ENCODE measurements at places on chromosomes 7 and 10.

GRCh38 chr7:157927313-157927925 lies 590.6 kb downstream of the DNAJB6 start:
- no peak for DNase-seq

- no peak for DNase-seq
These were observed 2.0 kb downstream of the CLDN4 start for GRCh38 chr7:73832806-73833205.

DNA sequence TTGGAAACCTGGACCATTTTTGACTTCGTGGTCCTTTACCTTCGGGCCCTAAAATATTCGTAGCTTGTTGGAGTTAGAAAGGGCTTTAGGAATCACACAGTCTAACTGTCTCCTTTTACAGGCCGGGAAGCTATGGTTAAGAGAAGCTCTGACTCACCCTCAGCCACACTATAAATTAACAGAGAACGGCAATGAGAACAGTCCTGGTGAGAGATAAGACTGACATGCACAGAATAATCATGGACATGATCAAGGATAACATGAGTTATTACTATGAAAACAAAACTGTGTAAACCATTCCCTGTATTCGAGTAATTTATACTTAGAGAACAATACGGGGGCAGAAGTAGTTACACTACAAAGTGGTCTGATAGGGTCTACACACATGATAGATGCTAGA lies 162.5 kb upstream of the MALRD1 start:
- DNase-seq: peak; percentile 27

GRCh38 chr7:5425507-5426225 lies 2.0 kb upstream of the TNRC18 start:
- peak; percentile 89 for DNase-seq

- peak; percentile 75 for DNase-seq
These were observed 72.9 kb upstream of the TNS3 start for GRCh38 chr7:47654672-47655298.

DNA sequence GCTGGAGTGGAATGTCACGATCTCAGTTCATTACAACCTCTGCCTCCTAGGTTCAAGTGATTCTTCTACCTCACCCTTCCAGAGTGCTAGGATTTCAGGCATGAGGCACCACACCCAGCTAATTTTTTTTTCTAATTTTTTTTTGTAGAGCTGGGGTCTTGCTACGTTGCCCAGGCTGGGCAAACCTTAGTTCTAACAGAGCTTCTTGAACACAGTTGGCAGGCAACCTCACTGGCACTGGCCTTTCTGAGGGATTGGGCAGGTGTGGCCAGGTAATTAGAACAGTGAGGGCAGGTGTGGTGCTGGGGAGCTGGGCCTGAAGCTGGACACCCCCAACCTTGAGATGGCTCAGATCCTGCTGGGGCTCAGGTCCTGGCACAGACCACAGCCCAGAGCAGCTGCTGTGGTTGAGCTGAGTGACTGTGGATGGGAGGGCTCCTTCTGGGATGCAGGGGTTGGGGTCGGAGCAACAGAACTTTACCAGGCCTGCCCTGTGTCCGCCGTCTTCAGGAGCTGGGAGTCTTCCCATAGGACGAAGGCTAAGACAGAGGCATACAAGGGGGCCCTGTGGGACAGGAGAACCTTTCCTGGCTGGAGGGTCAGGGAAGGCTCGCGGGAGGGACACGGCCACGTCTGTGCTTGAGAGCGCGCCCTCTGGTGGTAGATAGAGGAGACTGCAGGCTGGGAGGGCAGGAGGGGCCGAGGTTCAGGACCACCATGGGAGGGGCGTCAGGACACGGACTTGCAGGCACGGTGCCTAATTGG lies 48.2 kb downstream of the COL26A1 start:
- DNase-seq: peak; percentile 68

GRCh38 chr10:45239642-45240041 lies 75.8 kb downstream of the OR13A1 start:
- peak; percentile 21 for DNase-seq

- peak; percentile 30 for DNase-seq
These were observed 14.3 kb downstream of the TES start for GRCh38 chr7:116224492-116225098.

GRCh38 chr7:1647961-1648672 lies 22.0 kb upstream of the ELFN1 start:
- DNase-seq: no peak

Data from Daoy (cell line).